ENCODE measurements at places on chromosomes 7 and 10.

DNA sequence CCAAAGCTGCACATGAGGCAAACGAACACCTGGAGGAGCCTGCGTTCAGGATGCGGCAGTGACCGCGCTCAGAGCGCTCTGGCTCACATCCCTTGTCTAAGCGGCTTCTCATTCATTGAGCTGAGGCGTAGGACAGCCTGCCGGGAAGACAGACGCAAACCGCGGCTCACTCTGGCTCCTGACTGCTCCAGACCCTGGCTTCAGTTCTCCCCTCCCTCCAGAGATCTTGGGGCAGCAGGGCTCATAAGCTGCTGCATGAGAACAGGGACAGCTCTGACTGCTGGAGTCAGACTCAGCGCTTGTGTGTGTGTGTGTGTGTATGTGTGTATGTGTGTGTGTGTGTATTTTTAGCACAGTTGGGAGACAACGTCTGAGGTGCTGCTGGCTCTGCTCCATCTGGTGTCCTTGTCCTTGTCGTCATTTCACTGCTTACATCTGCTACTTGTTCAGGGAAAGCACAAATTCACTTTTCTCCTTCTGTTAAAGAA is 15.8 kb upstream of the LYZL2 start:
- DNase-seq, result no peak

GRCh38 chr10:15605740-15606369 is 113.9 kb downstream of the ITGA8 start:
- DNase-seq, result no peak

- DNase-seq, result no peak
These were observed 45.8 kb upstream of the TNS3 start for GRCh38 chr7:47627580-47628283.

GRCh38 chr10:133260895-133261725 is 15.6 kb downstream of the ADAM8 start:
- DNase-seq, result no peak

DNA sequence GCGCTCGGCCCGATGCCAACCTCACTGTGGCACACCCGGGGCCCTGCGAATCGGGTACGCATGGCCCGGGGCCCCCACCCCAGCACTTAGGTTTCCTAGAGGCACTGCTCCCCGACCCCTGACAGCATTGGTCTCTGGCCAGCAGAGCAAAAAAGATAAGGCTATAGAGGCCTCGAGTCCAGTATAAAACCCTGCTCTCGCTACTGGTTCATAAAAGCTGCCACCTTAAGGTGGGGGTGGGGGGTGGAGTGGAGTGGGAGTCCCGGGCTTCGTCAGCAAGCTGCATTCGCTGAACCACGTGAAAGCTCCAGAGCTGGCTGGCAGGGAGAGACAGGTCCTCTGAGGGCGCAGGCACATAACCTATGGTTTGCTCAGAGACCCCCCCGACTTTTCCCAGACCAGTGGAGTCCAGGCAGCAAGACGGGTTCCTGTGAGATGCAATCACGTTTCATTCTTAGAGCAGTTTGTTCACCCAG is 1.3 kb downstream of the KAZALD1 start:
- DNase-seq, result no peak
